Ovary (tissue), 10 donors: ENCODE measurements at places on chromosomes 6 and 20.

GRCh38 chr6:52049252-52050050 is 38.0 kb downstream of the PKHD1 start:
- no peak for DNase-seq

GRCh38 chr6:20432692-20433091 is 31.0 kb downstream of the E2F3 start:
- DNase-seq, result no peak

DNA sequence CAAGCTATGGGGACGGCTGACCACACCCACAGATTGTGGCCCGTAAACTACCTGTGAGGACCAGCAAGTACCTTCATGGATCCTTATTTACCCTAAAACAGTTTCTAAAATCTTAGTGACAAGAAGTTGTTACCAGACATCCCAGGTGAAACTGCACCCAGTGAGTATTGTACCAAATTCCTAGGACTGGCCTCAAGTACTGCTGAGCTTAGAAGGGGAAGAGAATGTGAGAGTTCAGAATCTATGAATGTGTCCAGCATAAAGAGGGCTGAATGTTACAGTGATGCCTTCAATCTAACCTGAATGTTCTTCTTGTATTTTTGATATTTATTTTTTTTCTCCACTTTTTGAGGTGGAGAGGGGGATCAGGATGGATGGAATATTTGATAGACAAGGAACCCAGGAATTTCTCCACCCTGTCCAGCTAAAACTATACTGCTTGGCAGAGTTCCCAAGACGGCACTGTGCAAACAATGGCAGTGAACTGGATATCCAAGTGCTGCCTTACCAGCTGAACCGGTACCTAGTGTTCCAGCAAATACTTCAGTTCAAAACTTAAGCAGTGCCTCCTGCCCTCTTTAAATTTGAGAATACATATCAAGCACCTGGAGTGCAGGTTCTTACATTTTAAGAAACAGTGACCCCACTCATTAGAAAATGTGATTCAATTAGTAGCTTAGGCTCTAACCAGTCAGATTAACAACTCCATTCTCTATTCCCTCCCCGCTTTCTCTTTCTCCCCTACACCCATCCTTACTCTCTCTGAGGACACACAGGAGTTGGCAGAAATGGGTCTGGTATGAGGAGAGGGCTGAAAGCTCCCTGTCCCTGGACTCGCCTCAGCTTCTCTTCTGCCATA is 427.3 kb upstream of the FLRT3 start:
- DNase-seq, result no peak

DNA sequence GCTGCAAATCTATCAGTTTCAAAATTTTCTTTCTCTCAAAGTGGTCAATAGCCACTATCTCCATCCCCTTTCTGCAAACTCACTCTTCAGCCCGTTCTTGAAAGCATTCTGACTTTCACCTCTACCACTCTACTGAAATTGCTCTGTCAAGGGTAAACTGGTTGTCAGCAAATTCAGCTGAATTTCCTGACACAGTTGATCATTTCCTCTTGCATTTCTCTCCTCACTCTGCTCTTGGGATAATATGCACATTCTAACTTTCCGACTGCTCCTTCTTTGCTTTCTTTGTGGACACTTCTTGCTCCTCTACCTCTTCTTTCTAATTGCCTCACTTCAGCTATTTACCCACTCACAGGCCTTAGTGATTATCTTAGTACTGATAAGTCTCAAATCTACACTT is 73.7 kb upstream of the TINAG start:
- DNase-seq, result no peak

DNA sequence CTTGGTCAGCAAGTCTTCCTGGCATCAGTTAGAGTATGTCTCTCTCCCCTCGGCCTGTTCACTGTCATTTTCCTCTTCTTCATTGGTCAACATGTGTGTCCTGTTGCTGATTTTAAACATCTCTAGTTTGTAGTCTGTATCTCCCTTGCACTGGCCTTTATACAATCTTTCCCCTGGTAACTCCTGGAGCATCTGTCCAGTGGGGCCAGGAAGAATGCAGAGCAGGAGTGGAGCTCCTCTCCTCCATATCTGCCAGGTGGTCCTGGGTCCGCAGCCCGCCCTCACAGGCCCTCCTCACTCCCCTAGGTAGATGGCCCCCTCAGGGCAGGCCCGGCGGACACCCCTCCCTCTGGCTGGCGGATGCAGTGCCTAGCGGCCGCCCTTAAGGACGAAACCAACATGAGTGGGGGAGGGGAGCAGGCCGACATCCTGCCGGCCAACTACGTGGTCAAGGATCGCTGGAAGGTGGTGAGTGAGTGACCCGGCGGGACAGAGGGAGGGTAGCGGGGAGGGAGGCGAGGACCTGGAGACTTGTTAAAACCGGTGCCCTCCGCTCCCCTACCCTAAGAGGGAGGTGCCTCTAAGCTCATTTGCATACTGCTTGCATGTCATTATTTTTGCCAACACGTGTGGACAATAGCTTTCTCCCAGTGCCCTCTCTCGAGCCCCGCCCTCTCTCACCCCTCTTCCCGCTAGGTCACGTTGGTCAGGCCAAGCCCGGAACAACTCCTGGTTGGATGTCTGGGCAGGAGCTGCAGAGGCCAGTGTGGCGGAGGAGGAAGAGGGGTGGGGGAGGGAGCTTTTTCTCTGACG is 3.2 kb downstream of the TTBK1 start:
- no peak for DNase-seq

GRCh38 chr6:119043783-119044182 is 34.7 kb downstream of the FAM184A start:
- DNase-seq, result no peak

DNA sequence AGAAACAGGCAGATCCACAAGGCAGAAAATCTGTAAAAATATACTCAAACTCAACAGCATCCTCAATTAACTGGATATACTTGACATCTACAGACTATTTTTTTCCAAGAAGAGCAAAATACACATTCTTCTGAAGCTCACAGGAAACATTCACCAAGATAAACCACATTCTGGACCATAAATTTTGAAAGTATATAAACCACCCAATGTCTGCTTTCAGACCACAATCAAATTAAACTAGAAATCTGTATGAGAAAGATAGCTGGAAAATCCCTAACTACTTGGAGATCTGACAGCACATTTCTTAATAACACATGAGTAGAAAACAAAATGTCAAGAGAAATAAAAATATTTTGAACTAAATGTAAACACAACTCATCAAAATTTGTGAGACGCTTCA is 195.5 kb downstream of the ERMARD start:
- no peak for DNase-seq

GRCh38 chr6:112215488-112216284 is 38.7 kb downstream of the LAMA4 start:
- no peak for DNase-seq

- DNase-seq, result peak; percentile 57
Measured at GRCh38 chr20:3209257-3209945, at the start of gene ITPA. ITPA (plus strand) TSS chr20:3209498; CDS start chr20:3209552, 54 bp downstream.

- DNase-seq, result no peak
Measured at GRCh38 chr20:46691196-46691595, 2.0 kb upstream of the TP53RK start.

GRCh38 chr6:134478764-134479399 is 161.0 kb upstream of the SGK1 start:
- no peak for DNase-seq

DNA sequence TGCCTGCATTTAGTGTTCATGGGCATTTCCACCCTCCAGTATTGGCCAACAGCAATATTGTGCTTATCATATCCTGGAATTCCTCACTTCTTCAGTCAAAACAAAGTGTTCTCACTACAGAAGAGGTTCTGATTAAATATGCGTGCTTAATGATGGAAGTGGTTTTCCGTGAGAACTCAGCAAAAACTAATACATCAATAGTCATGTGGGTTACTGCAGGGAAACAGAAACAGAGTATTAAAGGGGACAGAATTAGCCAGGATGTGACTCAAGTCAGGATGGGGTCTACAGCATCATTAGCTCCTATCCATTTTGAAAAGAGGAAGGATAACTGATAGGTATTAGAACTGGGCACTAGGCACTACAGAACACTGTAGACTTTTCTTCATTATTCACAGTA is 384.6 kb downstream of the CDKAL1 start:
- no peak for DNase-seq

DNA sequence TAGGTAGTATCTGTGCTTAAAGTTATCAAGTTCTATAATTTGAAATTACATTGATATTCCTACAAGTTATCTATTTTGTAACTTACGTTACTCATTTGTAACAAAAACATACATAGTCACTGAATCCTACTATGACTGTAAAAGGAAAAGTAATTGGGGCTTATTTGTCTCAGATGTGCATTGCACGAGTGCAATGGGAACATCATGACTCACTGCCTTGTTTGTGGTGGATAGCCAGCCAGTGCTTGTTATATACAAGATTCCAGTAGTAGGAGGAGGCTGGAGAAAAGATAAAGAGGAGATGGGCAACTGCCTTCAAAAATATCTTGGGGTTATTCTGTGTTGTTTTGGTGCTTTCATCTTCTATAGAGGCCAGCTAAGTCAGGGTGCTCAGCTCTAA is 164.1 kb downstream of the RNF144B start:
- DNase-seq, result no peak

DNA sequence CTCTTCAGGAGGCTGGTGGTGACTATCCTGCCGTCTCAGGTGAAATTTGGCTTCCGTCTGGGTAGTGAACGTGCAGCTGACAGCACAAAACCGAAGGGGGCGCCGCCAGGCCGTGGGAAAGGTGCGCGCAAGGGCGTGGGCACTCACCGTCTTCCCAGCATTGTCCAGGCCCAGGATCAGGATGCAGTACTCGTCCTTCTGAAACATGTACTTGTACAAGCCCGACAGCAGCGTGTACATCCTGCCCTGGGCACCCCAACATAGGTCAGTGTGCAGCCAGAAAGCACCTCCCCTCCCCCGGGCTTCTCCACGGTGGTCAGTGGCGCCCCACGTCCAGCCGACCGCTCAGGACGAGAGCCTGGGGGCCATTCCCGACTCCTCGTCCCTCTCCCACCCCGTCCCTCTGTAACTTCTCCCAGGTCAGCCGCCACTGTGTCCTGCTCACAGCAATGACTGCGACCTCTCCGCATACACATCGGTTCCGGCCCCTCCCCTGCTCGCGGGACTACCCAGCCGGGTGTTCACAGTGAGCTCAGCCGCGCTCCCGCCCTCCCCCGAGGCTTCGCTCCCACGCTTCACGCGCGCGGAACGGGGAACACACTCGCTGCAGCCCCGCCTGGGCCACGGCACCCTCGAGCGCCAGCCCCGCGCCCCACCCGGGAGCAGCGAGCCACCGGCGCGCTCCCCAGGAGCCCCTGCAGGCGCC is 771 bp downstream of the ARFRP1 start:
- DNase-seq, result peak; percentile 34

DNA sequence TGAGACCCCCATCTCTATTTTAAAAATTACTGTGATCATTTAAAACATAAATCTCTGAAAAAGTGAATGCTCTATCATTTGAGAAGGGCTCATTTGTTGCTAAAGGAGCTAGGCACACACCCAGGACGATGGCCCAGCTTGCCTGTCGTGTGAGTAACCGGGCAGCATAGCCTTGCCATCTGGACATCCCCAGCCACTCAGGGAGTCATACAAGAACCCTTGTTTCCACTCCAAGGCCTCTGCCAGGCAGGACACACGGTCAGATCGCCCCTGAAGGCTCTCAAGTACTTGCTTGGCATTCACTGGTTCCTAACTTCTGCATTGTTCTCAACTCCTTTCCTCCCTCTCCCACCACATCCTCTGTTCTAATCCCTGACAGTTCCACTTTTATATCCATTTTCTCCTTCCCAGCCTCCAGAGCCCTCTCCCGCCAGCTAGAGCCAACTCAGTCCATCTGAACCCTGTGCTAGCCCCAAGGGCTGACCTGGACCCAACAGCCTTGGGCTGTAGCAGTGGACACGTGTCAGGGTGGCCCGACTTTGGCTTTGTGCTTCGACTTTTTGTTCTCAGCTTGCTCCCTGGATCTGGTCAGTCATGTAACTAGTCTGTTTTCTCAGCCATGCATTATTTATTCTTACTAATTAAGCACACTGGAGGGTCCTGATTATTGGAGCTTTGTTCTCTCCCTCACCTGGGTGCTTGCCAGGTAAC is 15.7 kb upstream of the EZR start:
- no peak for DNase-seq

DNA sequence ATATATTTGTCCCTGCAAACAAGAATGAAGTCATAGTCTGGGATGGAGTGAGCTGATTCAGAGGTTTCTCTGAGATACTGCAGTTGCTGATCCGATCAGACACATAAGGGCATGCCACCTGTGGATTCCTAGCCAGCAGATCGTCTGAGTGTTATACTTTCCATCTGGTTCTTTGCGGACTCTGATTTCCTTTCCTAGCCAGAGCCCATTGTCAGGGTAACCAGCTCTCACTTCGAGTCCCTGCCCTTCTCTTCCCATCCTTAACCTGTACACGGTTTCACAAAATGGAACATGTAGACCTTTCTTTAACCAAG is 100.9 kb downstream of the TMEM200A start:
- DNase-seq, result no peak

- no peak for DNase-seq
Measured at GRCh38 chr6:99330159-99330558, 19.3 kb downstream of the FAXC start.

DNA sequence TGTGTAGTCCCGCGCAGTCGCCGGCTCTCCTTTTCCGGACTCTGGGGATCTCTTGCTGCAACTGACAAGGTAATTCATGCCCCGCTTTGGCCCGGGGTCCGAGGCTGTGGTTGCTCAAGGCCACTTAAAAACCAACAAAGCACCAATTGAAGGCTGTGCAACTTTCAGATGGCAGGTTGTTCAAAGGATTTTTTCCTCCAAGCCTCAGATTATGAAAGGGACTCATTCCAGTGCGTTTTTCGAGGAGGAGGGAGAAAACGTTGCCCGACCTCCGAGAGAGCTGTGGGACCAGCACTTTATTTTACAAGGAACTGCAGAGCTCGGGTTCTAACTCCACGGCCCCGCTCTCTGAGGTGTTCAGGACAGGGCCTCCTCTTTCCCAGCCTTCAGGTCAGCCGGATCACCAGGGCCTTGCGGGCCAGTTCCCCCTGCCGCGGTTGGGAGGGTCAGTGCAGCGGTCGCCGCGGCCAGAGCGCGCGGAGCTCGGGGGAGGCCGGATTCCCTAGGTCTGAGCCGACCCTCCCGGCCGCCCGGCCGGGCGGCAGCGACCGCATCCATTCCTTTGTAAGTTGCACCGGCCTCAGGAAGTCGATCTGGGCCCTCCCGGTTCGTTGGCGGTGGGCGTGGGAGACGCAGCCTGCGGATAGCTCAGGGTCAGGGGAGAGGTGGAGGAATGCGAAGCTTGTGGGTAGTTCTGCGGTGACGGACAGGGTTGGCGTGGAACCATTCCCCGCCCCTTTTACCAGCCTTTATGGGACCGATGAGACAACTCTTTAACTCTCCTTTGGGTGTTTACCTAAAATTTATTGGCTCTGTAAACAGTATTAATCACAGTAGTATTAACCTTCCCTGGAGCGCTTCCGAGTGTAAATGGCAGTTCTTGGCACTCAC is 1.6 kb downstream of the UTRN start:
- peak; percentile 61 for DNase-seq

- DNase-seq, result no peak
Measured at GRCh38 chr20:2210646-2211552, 84.9 kb upstream of the TGM3 start.
